ENCODE measurements at places on chromosomes 1 and 21. TPM values are rescaled to one million over a fixed set of nuclear protein-coding genes. Genes with fewer than 3 reads are reported as not detected.

GRCh38 chr1:201361652-201362504 lies 15.6 kb downstream of the TNNT2 start:
- H3K4me1 ChIP-seq = no peaks in the 10 kb centered on the region
- no peaks in the 10 kb centered on the region for H3K36me3 ChIP-seq
- no peak overlapping the region for H3K4me3 ChIP-seq
- no peaks in the 10 kb centered on the region for H3K27me3 ChIP-seq

DNA sequence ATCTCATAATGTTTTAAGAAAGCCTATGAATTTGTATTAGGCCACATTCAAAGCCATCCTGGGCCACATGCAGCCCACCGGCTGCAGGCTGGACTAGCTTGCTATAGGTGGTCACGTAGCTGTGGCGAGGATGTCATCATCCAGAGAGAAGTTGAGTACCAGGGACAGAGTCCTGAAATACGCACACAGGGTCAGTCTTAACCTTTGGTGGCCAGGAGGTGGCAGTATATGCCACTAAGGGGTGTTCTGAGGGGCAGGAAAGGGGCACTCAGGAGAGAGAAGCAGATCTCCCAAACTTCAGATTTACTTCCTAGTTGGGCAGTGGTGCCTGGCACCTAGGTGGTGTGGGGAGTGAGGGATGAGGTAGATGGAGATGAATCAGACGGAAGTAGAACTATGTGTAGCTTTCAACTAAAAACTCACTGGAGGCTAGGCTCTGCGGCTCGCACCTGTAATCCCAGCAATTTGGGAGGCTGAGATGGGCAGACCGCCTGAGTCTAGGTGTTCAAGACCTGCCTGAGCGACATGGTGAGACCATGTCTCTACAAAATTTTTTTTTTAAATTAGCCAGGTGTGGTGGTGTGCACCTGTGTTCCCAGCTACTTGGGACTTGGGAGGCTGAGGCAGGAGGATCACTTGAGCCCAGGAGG lies 16.3 kb upstream of the CDK18 start:
- H3K36me3 ChIP-seq = no peaks in the 10 kb centered on the region
- H3K4me1 ChIP-seq = peaks cover 11% of the 10 kb centered on the region
- no peaks in the 10 kb centered on the region for H3K27me3 ChIP-seq
- H3K4me3 ChIP-seq = no peak overlapping the region
- peak; percentile 59 for DNase-seq

- H3K27me3 ChIP-seq = no peaks in the 10 kb centered on the region
- H3K4me3 ChIP-seq = no peak overlapping the region
- DNase-seq = no peak
- H3K4me1 ChIP-seq = no peaks in the 10 kb centered on the region
- no peak overlapping the region for H3K27ac ChIP-seq
- no peaks in the 10 kb centered on the region for H3K36me3 ChIP-seq
Observed at GRCh38 chr1:26218906-26219494, 15.0 kb upstream of the CEP85 start.

DNA sequence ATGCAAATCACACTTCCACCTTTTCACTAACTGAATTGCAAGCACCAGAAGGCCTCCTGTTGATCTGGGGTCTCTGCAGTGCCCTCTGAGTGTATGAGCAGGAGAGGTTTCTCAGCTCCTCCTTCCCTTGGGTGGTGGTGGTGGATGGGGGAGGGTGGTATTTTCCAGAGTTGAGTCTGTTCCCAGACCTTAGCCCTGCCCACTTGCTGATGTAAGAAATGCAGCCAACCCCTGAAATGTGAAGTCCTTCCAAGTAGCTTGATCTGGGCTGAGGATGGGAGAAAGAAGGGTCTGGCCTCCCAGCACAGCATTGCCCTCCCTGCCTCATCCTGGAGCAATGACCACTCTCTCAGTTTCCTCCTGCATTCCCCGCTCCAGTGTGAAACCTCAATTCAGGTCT lies 6.3 kb upstream of the FOXD2 start:
- H3K4me1 ChIP-seq = peaks cover 3% of the 10 kb centered on the region
- H3K27ac ChIP-seq = no peak overlapping the region
- H3K27me3 ChIP-seq = no peaks in the 10 kb centered on the region
- no peaks in the 10 kb centered on the region for H3K36me3 ChIP-seq

- H3K36me3 ChIP-seq = no peaks in the 10 kb centered on the region
- H3K4me1 ChIP-seq = no peaks in the 10 kb centered on the region
- no peak for DNase-seq
- no peak overlapping the region for H3K27ac ChIP-seq
Observed at GRCh38 chr1:6185635-6186382, 5.7 kb upstream of the CHD5 start.

DNA sequence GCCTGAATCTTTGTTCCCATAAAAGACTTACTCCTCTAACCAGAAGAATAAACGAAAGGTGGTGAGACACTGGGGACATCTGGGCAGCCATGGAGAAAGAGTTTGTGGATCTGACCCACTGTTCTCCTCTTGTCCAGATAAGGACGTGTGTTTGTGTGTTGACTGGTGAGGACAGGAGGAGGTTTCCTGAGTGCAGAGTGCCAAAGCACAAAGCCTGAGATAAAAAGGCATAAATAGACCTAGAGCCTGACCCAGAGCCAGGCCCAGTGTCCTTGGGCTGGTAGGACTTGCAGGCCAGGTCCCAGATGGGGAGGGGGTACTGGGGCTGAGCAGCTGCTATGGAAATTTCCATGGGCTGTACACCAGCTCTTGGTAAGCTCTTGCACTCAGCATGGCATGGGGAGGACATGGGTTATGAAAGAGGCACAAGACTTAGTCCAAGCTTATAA lies 19.6 kb upstream of the COQ8A start:
- H3K4me3 ChIP-seq = no peak overlapping the region
- no peaks in the 10 kb centered on the region for H3K36me3 ChIP-seq
- H3K4me1 ChIP-seq = peaks cover 9% of the 10 kb centered on the region
- H3K27ac ChIP-seq = no peak overlapping the region
- DNase-seq = peak; percentile 39

DNA sequence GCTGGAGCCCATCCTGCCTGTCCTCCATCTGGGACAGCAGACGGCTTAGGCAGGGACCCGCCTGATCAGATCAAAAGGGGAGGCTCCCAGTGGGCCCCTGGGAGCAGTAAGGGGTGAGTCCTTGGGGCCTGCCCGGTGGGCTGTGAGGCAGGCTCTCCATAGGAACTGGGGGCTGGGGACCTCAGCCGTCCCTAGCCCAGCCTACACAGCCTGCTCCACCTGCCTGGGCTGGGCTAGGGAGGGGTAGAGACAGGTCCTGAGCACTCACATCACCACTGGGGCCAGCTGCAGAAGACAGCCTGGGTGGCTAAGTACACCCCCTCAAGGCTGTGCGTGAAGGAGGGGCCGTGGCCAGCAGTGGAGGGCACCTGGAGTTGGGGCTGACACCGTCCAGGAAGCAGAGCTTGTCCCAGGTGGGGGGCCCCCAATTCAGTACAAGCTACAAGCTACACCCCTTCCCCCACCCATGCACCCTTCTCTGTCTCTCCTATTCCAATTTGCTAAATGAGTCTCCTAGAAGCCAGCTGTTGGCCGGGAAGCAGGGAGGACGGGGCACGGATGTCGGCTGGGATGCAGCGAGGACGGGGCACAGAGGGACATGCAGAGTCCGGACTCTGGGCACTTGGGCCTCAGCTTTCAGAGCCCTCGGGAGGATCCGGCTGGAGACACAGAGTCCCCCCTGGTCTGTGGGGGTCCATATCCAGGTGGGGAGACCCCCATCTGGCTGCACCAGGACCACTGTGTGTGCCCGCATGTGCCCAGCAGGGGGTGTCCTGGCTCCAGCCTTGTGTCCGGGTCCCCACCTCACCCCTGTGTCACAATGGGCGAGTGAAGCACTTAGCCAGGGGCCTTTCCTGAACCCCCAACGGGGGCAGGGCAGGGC lies 1.7 kb downstream of the ISG15 start:
- no peak for DNase-seq
- no peaks in the 10 kb centered on the region for H3K27me3 ChIP-seq
- H3K4me3 ChIP-seq = no peak overlapping the region
- no peak overlapping the region for H3K27ac ChIP-seq
- H3K4me1 ChIP-seq = peaks cover 4% of the 10 kb centered on the region
- H3K36me3 ChIP-seq = no peaks in the 10 kb centered on the region

- H3K27me3 ChIP-seq = no peaks in the 10 kb centered on the region
- no peak overlapping the region for H3K4me3 ChIP-seq
- DNase-seq = no peak
Observed at GRCh38 chr1:57599236-57599994, 175.6 kb upstream of the DAB1 start.

- no peak overlapping the region for H3K4me3 ChIP-seq
- no peak overlapping the region for H3K27ac ChIP-seq
- H3K4me1 ChIP-seq = peaks cover 12% of the 10 kb centered on the region
- no peaks in the 10 kb centered on the region for H3K27me3 ChIP-seq
Observed at GRCh38 chr1:94858276-94858675, 38.1 kb downstream of the SLC44A3 start.

- no peak overlapping the region for H3K4me3 ChIP-seq
- H3K4me1 ChIP-seq = no peaks in the 10 kb centered on the region
- no peaks in the 10 kb centered on the region for H3K36me3 ChIP-seq
- DNase-seq = no peak
- H3K27ac ChIP-seq = no peak overlapping the region
Observed at GRCh38 chr1:18352636-18353265, 128.0 kb upstream of the KLHDC7A start.

DNA sequence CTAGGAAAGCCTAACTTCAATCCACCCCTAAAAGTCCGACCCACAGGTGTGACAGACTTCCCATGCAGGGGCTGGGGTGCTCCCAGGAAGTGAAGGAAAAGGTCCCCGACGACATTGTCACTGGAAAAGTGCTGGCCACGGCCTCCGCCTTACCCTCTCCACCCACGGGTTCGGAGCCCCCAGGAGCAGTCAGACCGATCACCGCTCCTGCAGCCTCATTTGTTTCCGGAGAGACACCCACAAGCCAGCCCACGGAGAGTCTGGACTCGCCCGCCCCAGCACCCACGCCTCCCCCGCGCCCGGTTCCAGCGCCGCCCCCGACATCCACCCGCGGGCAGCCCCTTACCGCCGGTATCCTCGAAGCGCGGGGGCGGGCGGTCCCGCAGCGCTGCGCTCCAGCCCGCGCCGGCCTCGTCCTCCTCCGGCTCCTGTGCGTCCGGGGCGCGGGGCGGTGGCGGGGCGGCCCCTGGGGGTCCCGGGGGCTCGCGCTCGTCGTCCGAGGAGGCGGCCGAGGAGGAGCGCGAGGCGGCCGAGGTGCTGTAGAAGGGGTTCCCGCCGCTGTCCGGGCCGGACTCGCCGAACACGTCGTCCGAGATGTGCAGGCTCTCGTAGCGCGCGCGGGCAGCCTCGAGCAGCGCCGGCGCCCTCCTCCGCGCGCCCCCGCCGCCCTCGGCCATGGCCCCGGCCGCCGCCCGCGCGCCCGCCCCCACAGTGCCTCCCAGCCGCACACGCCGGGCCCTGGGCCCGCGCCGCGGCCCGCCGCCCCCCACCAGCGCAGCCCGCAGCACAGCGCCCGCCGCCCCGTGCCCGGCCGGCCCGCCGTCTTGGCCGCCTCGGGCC lies 660 bp downstream of the PGBD5 start:
- H3K36me3 ChIP-seq = no peaks in the 10 kb centered on the region
- DNase-seq = no peak
- H3K4me1 ChIP-seq = peaks cover 2% of the 10 kb centered on the region
- H3K4me3 ChIP-seq = no peak overlapping the region
- H3K27me3 ChIP-seq = no peaks in the 10 kb centered on the region

- peaks cover 17% of the 10 kb centered on the region for H3K4me1 ChIP-seq
- H3K36me3 ChIP-seq = no peaks in the 10 kb centered on the region
- no peak overlapping the region for H3K4me3 ChIP-seq
- H3K27ac ChIP-seq = no peak overlapping the region
- DNase-seq = no peak
- H3K27me3 ChIP-seq = no peaks in the 10 kb centered on the region
Observed at GRCh38 chr1:208202333-208202995, 41.7 kb downstream of the PLXNA2 start.

DNA sequence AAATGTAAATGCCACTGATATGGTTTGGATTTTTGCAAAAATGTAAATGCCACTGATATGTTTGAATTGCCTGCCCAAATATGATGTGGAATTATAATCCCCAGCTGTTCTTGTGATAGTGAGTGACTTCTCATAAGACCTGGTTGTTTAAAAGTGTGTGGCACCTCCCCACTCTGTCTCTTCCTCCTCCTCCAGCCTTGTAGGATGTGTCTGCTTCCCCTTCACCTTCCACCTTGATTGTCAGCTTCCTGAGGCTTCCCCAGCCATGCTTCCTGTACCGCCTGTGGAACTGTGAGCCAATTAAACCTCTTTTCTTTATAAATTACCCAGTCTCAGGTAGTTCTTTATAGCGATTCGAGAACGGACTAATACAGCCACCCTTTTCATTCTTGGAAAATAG lies 1.3 kb upstream of the CCT8 start:
- peaks cover 5% of the 10 kb centered on the region for H3K4me1 ChIP-seq
- H3K27me3 ChIP-seq = no peaks in the 10 kb centered on the region
- H3K4me3 ChIP-seq = no peak overlapping the region
- H3K27ac ChIP-seq = no peak overlapping the region
- DNase-seq = no peak

- H3K4me1 ChIP-seq = no peaks in the 10 kb centered on the region
- H3K36me3 ChIP-seq = no peaks in the 10 kb centered on the region
- no peak overlapping the region for H3K4me3 ChIP-seq
Observed at GRCh38 chr1:62417351-62417999, 19.4 kb upstream of the USP1 start.

DNA sequence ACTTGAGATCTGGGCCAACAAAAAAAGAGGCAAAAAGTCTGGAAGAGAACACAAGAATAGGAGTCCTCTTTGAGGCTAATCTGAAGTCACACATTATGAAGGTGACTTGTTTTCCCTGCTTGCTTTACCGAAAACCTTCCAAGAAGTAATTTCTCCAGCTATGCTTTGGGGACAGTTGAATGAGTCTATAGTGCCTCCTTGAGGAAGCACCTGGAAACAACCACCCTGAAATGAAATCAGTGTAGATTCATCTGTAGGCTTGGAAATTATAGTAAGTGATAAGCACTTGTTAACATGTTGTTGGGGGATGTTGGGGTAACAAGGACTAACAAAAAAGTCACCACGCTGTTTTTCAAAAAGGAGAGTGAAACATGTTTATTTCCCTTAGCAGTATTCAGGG lies 23.4 kb upstream of the RPTN start:
- H3K27ac ChIP-seq = no peak overlapping the region
- no peak overlapping the region for H3K4me3 ChIP-seq
- no peaks in the 10 kb centered on the region for H3K4me1 ChIP-seq
- no peaks in the 10 kb centered on the region for H3K36me3 ChIP-seq
- H3K27me3 ChIP-seq = no peaks in the 10 kb centered on the region

DNA sequence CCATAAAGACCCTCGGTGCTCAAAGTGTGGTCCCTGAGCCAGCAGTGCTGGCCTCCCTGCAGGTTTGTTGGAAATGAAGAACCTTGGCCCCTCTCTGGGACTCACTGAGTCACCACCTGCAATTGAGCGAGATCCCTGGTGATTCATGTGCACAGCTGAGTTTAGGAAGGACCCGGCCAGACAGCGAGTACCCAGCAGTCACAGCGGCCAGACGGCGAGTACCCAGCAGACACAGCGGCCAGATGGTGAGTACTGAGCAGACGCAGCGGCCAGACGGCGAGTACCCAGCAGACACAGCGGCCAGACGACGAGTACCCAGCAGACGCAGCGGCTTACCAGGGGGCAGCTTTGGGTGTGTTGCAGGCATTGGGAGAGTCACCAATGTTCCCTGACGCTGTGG lies 123.8 kb downstream of the PRDM16 start:
- DNase-seq = no peak
- no peaks in the 10 kb centered on the region for H3K27me3 ChIP-seq
- no peaks in the 10 kb centered on the region for H3K36me3 ChIP-seq
- H3K27ac ChIP-seq = no peak overlapping the region
- no peak overlapping the region for H3K4me3 ChIP-seq

C1orf94 gene
- total RNA-seq = not detected

PIK3R3 gene
- total RNA-seq = 9.5 TPM

GJA9 gene
- not detected for total RNA-seq

CFHR2 gene
- not detected for total RNA-seq

LELP1 gene
- not detected for total RNA-seq

VWA5B1 gene
- 1.5 TPM for total RNA-seq

PRR9 gene
- total RNA-seq = not detected

HSD3B2 gene
- total RNA-seq = 35.0 TPM

TIAM1 gene
- 5.2 TPM for total RNA-seq

Measured in ovary (tissue), 10 donors.